CD4-positive, alpha-beta T cell treated with Interferon alpha-2 for 1 hour (primary cell): ENCODE measurements at places on chromosomes 13 and 19.

DNA sequence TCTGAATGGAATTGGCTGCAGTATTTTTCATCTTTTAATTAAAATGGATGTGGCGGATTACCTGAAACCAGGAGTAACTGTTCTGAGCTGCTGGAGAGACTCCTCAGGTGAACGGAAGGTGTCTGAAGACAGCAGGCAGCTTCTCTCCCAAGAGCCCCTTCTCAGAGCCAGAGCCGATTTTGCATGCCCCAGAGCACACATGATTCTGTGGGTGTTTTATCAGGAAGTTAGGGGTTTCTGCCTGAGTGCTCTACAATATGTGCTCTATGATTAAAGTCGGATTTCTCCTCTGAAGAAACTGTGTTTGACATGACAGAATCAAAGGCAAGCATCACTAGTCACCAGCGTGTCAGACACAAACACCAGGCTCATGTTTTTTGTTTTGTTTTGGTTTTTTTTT is 60.7 kb upstream of the MCF2L start:
- no peak for DNase-seq

- no peak for DNase-seq
Observed at GRCh38 chr19:19059018-19059836, 4.6 kb upstream of the SLC25A42 start.

DNA sequence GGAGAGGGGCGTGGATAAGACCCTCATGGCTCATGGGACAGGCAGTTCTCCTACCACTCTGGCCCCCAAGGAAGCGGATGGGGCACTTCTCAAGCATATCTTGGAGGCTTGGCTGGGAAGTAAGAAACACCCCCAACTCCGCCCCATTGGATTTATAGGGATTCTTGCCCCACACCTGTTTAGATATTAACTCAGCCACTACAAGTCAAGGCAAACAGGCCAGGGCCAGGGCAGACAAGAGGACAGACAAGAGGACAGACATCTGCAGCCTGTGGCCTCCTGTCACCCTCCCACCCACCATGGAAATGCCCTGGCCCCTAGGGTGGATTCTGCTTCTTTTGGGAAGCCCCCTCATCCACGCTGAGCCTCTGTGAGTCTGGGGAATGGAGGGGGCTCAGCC is 24.1 kb downstream of the RDH8 start:
- no peak for DNase-seq

DNA sequence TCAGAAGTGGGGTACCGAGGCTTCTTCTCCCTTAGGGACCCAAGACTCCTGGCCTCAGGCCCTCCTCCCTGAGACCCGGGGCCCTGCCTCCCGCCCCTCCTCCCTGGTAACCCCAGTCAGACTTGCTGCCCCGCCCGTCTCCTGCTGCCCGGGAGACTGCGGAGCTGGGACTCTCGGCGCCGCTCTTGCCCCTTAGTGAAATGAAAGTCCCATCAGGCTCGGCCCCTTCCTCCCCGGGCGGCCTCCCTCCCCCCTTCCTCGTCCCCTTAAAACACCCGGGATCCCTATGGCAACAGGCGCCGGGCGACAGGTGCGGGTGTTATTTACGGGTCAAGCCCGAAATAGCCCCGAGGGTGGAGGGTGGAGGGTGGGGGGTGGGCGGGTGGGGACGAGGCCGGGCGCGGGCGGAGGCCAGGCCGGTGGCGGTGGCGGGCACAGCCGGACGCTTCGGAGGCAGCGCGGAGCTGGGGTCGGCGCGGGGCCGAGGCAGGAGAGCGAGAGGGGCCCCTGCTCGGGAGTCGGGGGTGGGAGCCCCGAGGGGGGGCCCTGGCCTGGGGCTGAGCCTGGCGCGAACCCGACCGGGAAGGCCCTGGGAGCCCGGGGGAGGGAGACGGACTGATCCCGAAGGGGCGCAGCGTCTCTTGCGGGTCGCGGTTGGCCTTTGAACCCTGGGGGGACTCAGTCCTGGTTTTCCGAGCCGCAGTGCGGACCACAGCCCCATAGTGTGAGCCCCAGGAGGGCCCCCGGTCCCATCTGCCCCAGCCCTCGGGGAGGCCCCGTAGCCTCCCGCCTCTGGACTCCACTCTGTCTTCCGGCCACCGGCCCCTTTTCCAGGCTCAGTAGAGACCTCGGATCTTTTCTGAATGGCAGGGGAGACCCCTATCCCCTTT is at the start of gene CACNG6:
TSS of gene CACNG6 (plus strand) at position 414 of the 890 bp plus-strand sequence. CDS start 1,241 bp downstream, outside the sequence.
- no peak for DNase-seq

GRCh38 chr13:82934000-82934399 is 948.3 kb downstream of the SLITRK1 start:
- no peak for DNase-seq

DNA sequence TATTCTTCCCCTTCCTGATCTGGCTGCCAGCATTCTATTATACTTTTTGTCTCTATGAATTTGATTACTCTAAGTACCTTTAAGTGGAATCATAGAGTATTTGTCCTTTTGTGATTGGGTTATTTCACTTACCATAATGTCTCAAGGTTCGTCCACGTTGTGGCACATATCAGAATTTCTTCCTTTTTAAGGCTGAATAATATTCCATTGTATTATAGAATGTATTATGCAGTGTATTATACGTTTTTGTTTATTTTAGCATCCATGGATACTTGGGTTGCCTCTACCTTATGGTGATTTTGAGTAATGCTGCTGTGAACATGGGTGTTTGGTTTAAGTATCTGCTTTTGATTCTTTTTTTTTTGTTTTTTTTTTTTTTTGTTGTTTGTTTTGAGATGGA is 19.3 kb downstream of the URI1 start:
- DNase-seq: no peak

DNA sequence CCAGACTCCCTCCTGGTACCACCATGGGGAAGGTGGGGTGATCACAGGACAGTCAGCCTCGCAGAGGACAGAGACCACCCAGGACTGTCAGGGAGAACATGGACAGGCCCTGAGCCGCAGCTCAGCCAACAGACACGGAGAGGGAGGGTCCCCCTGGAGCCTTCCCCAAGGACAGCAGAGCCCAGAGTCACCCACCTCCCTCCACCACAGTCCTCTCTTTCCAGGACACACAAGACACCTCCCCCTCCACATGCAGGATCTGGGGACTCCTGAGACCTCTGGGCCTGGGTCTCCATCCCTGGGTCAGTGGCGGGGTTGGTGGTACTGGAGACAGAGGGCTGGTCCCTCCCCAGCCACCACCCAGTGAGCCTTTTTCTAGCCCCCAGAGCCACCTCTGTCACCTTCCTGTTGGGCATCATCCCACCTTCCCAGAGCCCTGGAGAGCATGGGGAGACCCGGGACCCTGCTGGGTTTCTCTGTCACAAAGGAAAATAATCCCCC is 505 bp upstream of the CEACAM5 start:
- DNase-seq: no peak

GRCh38 chr13:110379905-110380341 is 72.8 kb downstream of the COL4A2 start:
- DNase-seq: no peak

DNA sequence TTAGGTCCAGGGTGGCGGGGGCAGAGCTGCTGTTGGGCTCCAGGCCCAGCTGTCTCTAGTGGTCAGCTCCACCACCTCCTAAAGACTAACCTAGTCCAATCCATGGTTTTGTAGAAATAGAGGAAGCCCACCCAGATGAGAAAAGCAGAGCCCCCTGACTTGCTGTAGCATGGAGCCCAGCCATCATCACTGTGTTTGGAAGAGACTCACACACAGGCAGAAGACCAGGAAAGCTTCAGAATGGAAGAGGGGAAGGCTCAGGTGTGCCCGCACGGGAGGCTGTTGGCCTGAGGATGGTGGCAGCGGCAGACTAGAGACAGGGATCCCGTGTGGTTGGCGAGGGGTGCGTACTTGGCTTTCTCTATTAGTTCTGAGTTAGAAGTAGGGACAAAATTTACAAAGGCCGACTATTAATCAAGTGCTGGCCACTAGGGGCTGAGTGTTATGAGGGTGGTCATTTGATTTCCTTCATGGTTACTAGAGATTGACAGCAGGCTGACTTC is 193.2 kb upstream of the SOX1 start:
- DNase-seq: no peak

- no peak for DNase-seq
Observed at GRCh38 chr13:48729856-48730255, 76.1 kb downstream of the CYSLTR2 start.
